ENCODE measurements at places on chromosomes 3 and 15. TPM values are rescaled to one million over a fixed set of nuclear protein-coding genes. Genes with fewer than 3 reads are reported as not detected.

GRCh38 chr15:58724466-58724865, 25.0 kb downstream of the ADAM10 start:
- no peak for DNase-seq
- no peak overlapping the region for H3K27ac ChIP-seq
- no peaks in the 10 kb centered on the region for H3K36me3 ChIP-seq
- peaks cover 35% of the 10 kb centered on the region for H3K4me1 ChIP-seq
- no peaks in the 10 kb centered on the region for H3K27me3 ChIP-seq

DNA sequence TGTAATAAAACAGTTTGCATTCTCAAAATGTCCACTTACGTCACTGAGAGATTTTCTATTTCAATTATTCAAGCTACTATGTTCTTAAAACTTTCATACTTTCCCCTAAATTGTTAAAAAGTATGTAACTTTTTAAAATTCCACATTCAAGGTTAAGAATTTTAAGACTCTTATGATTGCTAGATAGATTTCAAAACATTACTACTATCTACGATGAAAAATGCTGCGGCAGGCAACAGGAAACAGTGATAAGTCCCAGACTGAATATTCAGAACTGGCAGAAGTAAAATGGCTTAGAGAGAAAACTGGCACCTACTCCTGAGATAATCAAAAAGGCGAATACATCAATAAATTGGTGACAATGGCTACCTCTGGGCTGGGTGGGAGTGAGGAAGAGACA, 16.2 kb downstream of the ATP13A3 start:
- H3K4me3 ChIP-seq, result no peak overlapping the region
- H3K4me1 ChIP-seq, result peaks cover 4% of the 10 kb centered on the region
- DNase-seq, result no peak
- no peak overlapping the region for H3K27ac ChIP-seq
- no peaks in the 10 kb centered on the region for H3K36me3 ChIP-seq
- no peaks in the 10 kb centered on the region for H3K27me3 ChIP-seq

- H3K4me3 ChIP-seq, result no peak overlapping the region
- H3K27me3 ChIP-seq, result no peaks in the 10 kb centered on the region
- H3K4me1 ChIP-seq, result no peaks in the 10 kb centered on the region
- no peak overlapping the region for H3K27ac ChIP-seq
- H3K36me3 ChIP-seq, result no peaks in the 10 kb centered on the region
Observed at GRCh38 chr15:37425541-37425940, 325.2 kb upstream of the MEIS2 start.

The CCR2 gene
- total RNA-seq, result 15.8 TPM

The IL17RD gene
- total RNA-seq, result 2.4 TPM

The RETNLB gene
- total RNA-seq, result not detected
